CD8-positive, alpha-beta memory T cell (primary cell): ENCODE measurements at places on chromosomes 2 and 18. TPM values are rescaled to one million over a fixed set of nuclear protein-coding genes. Genes with fewer than 3 reads are reported as not detected.
A peak's percentile ranks its signal among the peaks of the same experiment; 100 is the strongest.

SERPINB4 gene
- polyA plus RNA-seq, result not detected

SLC30A3 gene
- not detected for polyA plus RNA-seq

GRB14 gene
- polyA plus RNA-seq, result not detected

CCDC85A gene
- not detected for polyA plus RNA-seq

SLC9A2 gene
- not detected for polyA plus RNA-seq

NDUFAF7 gene
- 6.8 TPM for polyA plus RNA-seq

RNF152 gene
- polyA plus RNA-seq, result not detected

SMC6 gene
- 15.8 TPM for polyA plus RNA-seq

FAM124B gene
- not detected for polyA plus RNA-seq

- H3K27ac ChIP-seq, result no peak overlapping the region
- H3K36me3 ChIP-seq, result no peaks in the 10 kb centered on the region
- no peak overlapping the region for H3K4me3 ChIP-seq
- H3K4me1 ChIP-seq, result no peaks in the 10 kb centered on the region
- H3K27me3 ChIP-seq, result no peaks in the 10 kb centered on the region
These were observed 23.6 kb upstream of the ZCCHC2 start for GRCh38 chr18:62499263-62499650.

DNA sequence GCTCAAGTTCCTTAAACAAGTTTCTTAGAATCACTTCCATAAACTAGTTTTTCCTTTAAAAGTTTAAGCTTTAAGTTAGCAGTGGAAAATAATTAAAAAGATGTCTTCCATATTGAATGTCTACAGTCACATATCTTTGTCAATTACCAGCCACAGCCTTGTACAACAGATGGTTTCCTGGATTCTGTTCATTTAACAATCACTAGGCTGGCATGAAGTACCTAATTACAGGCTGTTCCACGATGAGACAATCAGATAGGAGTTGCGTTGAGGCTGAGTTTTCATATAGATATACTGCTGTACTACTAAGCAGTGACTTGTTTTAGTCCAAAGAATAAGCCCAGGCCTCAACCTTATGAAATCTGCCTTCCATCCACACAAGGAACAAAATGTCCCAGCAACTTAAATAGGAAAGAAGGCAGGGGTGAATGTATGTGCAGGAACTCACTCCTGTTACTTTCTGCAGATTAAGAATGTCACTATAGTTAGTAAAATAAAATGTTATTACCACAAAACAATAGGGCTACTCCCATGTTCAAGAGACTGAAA is 131.0 kb downstream of the ZAP70 start:
- H3K36me3 ChIP-seq, result peaks cover 6% of the 10 kb centered on the region
- no peaks in the 10 kb centered on the region for H3K27me3 ChIP-seq
- H3K4me3 ChIP-seq, result no peak overlapping the region
- H3K27ac ChIP-seq, result no peak overlapping the region

DNA sequence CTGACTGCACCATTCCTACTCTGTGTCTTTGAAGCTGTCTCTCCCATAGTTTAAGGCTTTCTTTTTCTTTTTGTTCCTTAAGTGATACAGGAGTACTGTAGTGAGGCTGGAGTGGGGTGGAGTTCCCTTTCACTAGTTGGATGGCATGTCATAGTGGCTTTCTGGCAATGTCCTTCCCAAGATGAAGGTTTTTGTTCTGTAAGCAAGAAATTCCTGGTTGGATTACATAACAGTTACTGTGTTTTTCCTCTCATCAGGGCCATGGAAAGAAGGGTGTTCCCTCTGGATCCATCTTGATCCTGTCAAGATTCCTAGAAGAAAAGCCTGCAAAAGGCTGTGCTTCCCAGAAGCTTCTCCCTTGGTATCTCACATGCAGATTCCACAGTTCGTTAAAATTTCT is 84.2 kb downstream of the ACKR3 start:
- DNase-seq, result no peak
- H3K4me1 ChIP-seq, result no peaks in the 10 kb centered on the region
- H3K36me3 ChIP-seq, result no peaks in the 10 kb centered on the region
- no peak overlapping the region for H3K4me3 ChIP-seq
- no peak overlapping the region for H3K27ac ChIP-seq

GRCh38 chr2:218829868-218830451 is 1.6 kb downstream of the PRKAG3 start:
- peaks cover 4% of the 10 kb centered on the region for H3K27me3 ChIP-seq
- no peaks in the 10 kb centered on the region for H3K36me3 ChIP-seq
- DNase-seq, result no peak
- H3K27ac ChIP-seq, result no peak overlapping the region
- H3K4me3 ChIP-seq, result no peak overlapping the region

DNA sequence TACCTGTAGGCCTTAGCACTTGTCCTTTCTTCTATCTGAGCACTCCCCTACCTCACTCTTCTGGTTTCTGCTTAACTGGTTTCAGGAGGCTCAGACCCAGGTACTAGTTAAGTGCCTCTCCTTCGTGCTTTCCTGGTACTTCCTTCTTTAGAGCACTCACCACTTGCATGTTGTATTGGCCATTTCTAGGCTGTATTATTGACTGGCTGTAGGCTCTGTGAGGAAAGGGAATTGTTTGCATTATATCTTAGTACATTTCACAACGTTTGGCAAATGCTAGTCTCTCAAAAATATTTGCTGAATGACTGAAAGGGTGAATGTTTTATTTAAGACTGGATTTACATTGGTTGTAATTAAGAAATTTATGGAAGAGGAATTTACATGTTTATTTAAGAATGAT is 36.0 kb upstream of the SCN1A start:
- H3K27ac ChIP-seq, result no peak overlapping the region
- H3K4me3 ChIP-seq, result no peak overlapping the region
- H3K27me3 ChIP-seq, result peaks cover 4% of the 10 kb centered on the region
- H3K4me1 ChIP-seq, result no peaks in the 10 kb centered on the region

DNA sequence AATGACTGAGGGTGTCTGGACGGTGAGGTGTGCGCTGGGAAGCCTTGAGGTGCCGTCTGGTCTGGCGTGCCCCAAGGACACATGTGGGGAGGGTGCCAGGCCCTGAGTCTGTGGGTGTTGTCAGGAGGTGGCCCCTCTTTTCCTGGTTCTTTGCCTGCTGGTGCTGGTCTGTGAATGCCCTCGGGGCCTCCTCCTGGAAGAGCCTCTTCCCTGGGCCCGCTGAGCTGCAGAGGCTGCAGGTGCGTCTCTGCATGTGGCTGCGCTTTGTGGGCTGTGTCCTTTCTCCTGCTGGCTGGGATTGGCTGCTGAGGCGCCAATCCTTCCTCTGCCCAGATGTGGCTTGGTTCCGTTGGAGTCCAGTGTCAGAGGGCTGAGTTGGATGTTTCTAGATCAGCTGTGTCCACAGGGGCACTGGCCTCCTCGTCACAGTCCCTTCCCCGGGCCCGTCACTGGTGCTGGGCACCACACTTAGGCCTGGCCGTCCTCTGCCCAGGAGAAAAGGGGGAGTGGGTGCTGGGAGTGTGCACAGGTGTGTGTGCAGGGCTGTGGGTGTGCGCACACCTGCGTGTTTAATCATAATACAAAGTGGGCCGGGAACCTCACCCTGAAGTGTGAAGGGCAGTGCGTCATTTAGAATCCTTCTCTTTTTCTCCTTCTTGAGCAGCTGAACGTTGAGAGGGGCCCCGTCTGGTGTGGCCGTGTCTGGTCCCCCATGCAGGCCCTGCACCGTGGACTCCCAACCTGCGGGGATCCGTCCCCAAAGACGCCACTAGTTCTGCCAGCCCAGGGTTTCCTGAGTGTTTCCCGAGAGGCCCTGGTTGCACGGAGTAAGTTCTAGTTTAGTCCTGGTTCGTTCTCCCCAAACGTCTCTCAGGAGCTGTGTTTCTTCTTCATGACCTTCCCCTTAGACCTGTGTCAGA is 35.5 kb downstream of the RTP5 start:
- no peaks in the 10 kb centered on the region for H3K36me3 ChIP-seq
- no peaks in the 10 kb centered on the region for H3K27me3 ChIP-seq
- no peak for DNase-seq
- no peak overlapping the region for H3K4me3 ChIP-seq
- H3K4me1 ChIP-seq, result no peaks in the 10 kb centered on the region

DNA sequence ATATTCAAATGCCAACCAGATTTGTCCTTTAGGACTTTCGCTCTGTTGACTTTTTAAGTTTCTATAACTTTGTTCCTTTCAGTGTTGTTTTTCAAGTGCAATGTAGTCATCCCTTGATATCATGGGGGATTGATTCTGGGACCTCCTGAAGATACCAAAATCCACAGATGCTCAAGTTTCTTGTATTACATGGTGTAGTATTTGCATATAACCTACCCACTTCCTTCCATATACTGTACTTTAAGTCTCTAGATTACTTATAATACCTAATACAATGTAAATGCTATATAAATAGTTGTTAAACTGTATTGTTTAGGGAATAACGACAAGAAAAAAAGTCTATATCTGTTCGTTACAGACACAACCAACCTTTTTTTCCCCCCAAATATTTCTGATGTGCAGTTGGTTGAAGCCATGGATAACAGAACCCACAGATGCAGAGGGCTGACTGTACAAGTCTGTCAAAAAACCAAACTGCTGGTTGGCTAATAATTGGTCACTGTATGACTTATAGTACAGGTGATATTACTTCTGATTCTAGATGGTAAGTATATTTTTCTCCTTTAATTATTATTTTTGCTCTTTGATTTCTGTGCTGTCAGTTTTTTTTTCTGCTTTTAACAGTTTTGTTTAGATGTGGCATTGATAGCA is 201.7 kb upstream of the STON1 start:
- no peak overlapping the region for H3K4me3 ChIP-seq
- peaks cover 69% of the 10 kb centered on the region for H3K4me1 ChIP-seq
- H3K27ac ChIP-seq, result no peak overlapping the region
- no peaks in the 10 kb centered on the region for H3K36me3 ChIP-seq
- no peaks in the 10 kb centered on the region for H3K27me3 ChIP-seq
- DNase-seq, result no peak

DNA sequence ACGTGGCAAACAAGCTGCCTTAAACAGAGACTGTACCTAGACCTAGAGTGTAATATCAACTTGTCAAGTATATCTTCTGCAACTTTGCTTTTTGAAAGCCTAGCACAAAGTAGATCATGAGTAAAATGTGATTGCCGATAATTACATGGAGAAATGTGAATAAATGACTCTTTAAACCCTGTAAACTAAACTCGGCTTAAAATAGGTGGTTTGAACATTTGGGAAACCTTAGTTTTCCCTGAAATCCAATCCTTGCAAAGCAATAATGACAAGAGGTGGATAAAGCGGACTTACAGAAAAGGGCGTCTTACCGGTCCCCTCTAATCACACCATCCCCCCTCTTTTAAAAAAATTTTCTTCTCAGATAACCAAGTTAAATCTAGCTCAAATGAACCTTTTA is 549 bp upstream of the PSMD14 start:
- H3K27me3 ChIP-seq, result no peaks in the 10 kb centered on the region
- DNase-seq, result no peak
- peaks cover 16% of the 10 kb centered on the region for H3K4me1 ChIP-seq
- H3K27ac ChIP-seq, result peak overlapping the region; percentile 83

GRCh38 chr18:56721491-56721890 is 70.3 kb downstream of the WDR7 start:
- H3K36me3 ChIP-seq, result no peaks in the 10 kb centered on the region
- no peak overlapping the region for H3K27ac ChIP-seq
- no peaks in the 10 kb centered on the region for H3K27me3 ChIP-seq
